ENCODE measurements at places on chromosomes 1 and 21.

GRCh38 chr21:33234635-33235520, 5.1 kb downstream of the IFNAR2 start:
- no peak for DNase-seq

DNA sequence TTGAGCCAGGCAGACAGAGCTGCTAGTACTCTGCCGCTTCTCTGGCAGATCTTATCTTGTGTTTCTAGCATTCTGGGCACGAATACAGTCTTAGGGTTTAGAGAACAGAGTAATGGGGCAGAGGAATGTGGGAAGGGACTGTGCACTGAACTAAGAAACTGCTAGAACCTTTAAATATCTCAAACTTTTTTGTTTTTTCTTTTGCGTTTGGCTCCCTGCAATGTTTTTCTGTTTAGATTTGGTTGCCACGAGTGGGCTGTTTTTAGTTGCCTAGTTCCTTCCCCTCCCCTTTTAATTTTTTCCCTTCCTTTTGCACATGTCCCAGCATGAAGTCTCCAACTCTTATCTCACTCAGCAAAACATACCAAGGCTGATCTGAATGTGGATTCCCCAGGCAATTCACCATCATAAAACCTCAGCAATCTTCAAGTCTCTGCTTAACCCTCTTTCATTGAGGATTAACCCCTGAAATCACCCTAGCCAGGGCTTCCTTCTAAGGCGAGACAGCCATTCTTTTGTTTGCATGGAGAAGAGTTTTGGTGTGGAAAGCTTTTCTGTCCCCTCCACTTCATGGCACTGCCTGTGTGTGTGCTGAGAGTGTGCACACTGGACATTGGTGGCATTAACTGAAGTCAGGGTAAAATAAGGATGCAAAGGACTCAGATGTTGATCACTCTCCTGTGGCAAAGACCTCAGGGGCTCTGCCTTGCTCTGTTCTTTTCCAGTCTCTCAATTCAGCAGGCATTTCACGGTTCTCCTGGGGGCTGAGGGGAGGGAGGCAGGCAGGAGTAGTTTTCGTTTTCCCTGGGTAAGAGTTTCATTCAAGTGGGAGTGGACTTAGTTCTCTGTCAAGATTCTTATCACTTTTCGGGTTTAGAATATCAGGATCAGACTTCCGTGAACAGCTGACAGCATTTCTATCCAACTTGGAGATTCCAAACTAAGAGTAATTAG, 2.8 kb upstream of the ATF3 start:
- DNase-seq: no peak

DNA sequence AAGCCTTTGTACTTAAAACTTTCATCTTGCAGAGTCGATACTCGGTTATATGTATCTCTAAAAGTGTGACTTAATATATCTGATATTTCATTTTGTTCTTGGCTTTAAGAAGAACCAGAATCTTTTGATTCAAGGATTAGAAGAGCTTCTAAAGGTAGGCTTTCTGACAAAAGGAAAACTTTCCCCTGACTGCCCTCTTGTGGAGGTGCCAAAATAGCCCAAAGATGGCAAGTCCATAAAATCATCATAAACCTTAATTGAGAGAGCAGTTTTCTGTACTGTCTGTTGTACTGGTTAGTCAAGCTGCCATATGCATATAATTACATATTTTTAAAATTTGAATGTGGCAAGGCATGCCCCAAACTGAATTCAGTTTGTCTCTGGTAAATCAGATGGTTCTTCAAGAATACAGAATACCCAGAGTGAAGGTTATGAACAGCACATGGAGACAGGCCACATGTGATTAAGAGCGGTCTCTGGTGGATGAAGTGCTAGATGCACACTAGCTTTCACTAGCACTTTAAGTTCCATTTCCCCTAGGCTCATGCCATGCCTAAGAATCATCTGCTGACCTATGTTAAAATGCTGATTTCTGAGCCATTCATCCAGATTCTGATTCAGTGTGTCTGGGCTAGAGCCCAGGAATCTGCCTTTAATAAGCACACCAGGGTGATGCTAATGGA, 27.7 kb upstream of the ELAVL4 start:
- no peak for DNase-seq

DNA sequence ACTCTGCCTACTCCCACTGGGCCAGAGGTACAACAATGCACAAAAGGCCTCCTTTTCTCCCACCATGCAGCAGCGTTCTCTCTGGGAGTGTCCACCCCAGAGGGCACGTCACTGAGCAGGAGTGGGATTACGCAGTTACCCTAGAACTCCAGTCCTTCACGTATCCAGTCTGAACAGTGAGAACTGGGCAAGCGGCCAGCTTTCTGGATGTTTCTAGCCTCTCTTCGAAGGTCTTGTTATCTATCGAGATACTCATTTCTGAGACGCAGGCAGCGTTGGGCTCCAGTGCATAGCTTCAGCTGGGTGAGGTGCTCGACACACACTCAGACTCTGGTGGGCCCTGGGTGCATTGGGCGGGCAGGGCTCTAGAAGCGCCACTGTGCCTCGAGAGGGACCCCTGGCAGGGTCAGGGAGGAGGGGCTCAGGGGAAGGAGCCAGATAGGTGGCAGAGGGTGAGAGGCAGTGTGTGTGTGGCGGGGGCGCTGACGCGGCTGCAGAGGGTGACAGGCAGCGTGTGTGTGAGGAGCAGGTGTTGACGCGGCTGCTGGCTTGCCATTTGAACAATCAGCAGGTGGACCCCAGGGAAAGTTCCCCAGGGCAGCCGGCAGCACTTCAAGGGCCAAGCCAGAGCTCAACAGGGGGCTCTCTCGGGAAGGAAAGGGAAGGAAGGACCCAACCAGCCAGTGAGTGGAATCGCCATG, 27.9 kb downstream of the PRDM15 start:
- DNase-seq: no peak

DNA sequence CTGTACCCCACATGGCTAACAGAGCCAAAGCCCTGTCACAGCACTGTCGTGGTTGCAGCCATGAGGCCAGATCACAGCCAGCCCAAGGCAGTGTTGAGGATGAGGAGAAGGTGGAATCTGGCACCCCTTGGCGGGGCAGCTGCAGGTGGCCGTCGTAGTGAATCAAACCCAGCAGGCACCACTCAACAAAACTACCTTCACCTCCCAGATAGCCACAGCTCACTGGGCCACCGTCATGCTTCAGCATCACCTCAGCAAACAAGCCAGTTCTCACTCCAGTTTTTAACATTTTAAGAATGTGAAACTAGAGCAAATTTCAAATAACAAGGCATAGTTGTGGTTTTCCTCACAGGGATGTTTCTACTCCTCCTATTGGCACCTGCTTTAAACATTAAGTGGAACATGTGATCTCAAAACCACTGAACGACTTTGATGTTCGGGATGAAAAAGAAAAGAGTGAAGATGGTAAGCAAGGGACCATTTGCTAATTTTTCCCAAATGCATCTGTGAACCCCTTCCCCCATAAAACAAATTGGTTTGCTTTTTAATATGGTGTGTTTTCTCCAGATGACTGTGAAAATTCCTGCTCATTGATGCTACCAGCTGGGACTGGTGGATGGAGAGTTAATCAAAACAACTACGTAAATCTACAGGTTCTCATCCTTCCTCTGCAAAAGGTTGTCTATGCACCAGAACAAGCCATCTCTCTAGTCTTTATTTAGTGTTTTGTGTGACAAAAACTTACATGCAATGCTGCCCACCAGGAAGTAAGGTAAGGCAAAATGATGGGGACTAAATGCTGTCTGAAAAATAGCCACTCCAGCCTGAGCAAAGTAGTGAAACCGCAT, 45.5 kb downstream of the TOR1AIP2 start:
- no peak for DNase-seq

DNA sequence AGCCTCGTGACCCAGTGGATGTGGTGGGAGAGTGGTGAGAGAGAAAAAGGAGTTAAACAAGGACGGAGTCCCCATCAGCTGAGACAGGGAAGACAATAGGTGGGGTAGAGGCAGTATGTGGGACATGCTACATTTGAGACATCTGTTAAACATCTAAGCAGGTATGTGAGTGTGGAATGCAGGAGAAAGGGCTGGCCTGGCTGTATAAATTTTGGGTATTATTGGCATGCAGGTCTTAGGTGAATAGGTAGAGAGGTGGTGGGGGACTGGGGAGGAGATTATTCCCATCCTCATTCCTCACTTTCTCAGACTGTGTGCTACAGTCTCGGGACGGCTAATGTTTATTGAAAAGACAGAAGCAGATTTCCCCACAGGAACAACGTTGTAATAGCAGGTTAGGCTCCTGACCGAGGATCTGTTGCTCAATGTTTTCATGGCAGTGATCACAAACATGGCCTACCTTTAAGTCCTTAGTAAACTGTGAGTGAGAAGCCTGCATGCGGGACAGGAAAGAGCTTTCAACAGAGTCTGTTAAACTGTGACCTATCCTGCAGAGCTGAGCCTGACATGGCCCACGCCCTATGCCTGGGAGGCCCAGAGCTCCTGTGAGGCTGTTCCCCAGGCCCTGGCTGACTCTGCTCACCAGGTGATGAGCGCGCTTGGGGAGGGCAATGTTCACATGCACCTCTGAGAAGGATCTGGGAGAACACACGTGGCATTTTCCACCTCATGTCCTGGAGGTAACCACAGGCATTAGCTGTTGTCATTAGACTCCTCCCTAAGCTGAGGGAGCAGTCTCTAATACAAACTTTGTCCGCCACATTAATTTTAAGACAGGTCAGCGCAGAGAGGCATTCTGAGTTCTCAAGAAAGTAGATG, 16.5 kb downstream of the VSIG8 start:
- DNase-seq: no peak

GRCh38 chr1:36843906-36844610, 190.3 kb downstream of the GRIK3 start:
- DNase-seq: no peak

GRCh38 chr1:80375662-80376061, 1369.1 kb upstream of the ADGRL4 start:
- no peak for DNase-seq

- DNase-seq: no peak
Observed at GRCh38 chr1:75127916-75128717, 6.1 kb upstream of the LHX8 start.

DNA sequence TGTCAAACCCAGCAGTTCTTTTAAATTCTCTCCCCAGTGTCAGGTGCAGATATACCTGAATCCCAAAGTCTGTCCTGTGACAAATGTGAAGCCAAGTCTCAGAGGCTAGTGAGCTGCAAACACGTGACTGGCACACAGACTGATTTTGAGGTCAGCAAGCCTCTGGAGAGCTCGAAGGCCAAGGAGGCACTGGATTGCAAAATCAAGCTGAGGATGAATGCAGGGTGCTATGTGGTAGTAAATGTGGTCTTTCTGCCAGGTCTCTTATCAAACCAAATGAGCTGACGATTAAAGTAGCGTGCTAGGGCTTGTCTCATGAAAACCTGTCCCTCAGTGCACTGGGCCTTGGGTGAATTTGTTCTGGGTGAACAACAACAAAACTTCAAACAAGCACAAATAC, 20.6 kb downstream of the GPR3 start:
- no peak for DNase-seq

- no peak for DNase-seq
Observed at GRCh38 chr1:172172352-172172831, 248.1 kb upstream of the C1orf105 start.

DNA sequence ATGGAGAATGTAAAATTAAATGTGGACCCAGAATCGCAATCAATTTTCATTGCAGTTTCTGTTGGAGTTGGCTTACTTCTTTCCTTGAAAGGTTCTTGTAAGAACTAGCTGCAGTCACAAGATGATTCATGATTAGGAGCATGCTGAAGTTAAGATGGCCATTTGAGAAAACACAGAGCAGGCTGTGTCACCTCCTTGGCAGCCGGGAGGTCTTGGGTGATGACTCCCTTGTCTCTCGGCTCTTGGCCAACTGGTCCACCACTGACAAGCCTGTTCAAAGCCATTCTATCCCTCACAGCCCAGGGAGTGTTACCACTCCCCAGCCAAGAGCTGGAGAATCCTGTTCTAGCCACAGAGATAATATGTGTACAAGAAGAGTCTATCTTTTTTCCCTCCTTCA, 40.6 kb downstream of the OPTC start:
- DNase-seq: no peak

- no peak for DNase-seq
Observed at GRCh38 chr1:56278061-56278460, 301.3 kb downstream of the PLPP3 start.

- no peak for DNase-seq
Observed at GRCh38 chr1:179810367-179810715, 67.2 kb downstream of the FAM163A start.

DNA sequence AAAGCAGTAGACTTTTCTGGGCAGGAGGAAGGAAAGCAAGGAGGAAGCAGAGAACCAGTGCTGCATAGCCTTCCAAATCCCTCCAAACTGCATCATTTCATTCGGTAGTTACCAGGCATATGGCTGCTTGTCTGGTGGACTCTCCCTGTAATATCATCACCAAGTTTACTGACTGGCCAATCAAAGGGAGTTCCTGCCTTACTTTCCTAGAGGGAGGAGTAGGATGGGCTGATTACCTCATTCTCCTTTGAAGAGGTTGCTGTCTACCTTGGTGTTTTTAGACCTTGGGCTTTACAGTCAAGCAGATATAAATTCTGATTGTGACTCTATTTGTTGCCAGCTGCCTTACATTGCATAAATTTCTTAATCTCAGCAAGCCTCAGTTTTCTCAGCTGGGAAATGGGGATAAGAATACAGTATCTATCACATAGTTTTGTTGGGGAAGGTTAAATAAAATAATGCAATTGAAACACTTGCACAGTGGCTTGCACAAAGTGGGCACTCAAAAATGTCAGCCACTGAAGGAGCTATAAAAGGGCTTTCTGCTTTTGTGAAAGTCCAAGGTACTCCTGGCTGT, 297.3 kb upstream of the PROX1 start:
- DNase-seq: no peak

GRCh38 chr1:44847845-44848244, 4.8 kb upstream of the PTCH2 start:
- no peak for DNase-seq

DNA sequence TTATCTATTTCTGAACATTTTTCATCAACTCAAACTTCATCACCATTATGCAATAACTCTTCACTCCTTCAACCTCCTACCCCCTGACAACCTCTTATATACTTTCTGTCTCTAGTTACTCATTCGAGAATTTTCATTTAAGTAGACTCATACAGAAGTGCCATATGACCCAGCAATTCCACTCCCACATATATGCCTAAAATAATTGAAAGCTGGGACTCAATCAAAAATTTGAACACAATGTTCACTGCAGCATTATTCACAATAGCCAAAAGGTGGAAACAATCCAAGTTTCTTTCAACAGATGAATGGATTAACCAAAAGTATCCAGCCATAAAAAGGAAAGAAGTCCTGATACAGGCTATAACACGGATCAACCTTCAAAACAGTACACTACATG, 24.1 kb downstream of the COL11A1 start:
- DNase-seq: no peak

DNA sequence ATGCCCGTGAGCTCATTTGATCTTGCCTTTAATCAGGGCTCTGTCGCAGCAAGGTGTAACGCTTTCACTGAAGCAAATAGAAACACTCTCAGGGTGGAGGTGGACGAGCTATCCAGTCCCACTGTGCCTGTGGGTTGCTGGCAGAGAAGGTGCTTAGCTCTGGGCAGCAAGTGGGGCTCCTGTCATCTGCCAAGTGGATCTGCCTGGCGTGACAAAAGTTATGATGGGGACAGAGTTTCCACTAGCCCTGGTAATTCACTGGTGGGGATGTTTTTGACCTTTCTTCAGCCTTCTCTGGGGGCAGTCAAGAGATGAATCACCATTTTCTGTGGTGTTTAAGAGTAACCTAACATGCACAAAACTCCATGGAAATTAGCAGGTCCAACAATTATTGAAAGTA, 71.3 kb upstream of the EDEM3 start:
- DNase-seq: no peak

GRCh38 chr1:49197081-49197480, 420.4 kb upstream of the BEND5 start:
- no peak for DNase-seq

Data from activated CD8-positive, alpha-beta memory T cell treated with anti-CD3 and anti-CD28 coated beads for 48 hours (primary cell).